ENCODE measurements at places on chromosomes 6 and 20.

- DNase-seq = no peak
Measured at GRCh38 chr6:29414588-29414987, at the start of gene OR12D1. Gene OR12D1, plus strand, starts transcription at chr6:29414928.

GRCh38 chr20:41137614-41138474 is 501 bp downstream of the PLCG1 start:
- no peak for DNase-seq

- no peak for DNase-seq
Measured at GRCh38 chr6:158268361-158269147, 43.7 kb upstream of the TULP4 start.

DNA sequence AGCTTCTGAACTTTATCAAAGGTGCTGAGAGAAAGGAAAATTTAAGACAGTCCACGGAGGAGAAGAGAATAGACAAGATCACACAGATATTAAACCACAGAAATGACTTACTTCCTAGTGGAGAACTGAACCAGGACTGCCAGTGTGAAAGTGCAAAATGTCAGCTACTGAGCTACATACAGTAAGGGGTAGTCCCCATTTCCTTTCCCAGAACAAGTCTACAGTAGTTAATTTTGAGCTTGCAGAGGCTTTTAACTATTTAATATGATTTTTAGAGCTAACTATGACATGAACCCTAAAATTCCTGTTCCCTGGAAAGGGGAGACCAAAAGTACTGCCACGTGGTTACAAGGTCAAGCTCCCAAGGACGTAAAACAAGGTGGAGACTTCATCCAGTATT is 45.1 kb downstream of the CEP85L start:
- DNase-seq = no peak

GRCh38 chr6:123016431-123017103 is 20.5 kb downstream of the CLVS2 start:
- no peak for DNase-seq

GRCh38 chr20:44762466-44763140 is 16.9 kb downstream of the KCNK15 start:
- DNase-seq = no peak

- DNase-seq = no peak
Measured at GRCh38 chr20:24672886-24673677, 203.7 kb downstream of the SYNDIG1 start.

- no peak for DNase-seq
Measured at GRCh38 chr20:50624351-50625016, 66.9 kb downstream of the RIPOR3 start.

GRCh38 chr20:44805979-44806620 is 4.2 kb downstream of the RIMS4 start:
- no peak for DNase-seq

DNA sequence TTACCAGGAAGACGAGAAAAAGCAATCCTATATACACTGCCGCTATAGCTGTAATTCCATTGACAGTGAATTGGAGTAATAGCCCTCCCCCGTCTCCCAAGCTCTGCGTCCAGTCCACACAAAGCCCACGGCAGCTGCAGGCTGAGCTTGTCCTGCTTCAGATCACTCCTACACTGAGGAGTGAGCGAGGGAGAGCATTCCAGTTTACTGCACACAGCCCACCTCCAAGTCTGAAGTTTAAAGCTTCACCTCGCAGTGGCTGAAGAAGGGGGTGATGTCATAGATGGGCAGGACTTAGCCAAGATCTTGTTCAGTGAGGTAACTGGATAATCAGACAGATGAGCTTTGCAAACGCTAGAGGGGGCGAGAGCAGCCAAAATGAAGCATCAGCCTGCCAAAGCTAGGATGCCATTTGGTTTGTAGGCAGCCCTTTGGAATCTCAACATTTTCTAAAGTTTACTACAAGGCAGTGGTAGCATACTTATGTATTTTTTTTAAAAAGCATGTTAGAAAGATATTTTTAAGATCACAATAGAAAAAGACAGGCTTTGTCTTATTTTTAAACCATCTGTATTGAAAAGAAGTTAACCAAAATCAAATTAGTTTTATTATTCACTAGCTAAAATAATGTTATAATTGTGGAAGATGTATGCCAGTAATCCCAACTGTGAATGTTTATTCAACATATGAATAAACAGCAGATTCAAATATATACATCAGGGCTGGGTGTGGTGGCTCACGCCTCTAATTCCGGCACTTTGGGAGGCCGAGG is at the start of gene FLRT3:
FLRT3 (minus strand) TSS at position 213 of the 772 bp plus-strand sequence. CDS start 10,106 bp downstream, outside the sequence.
- no peak for DNase-seq

DNA sequence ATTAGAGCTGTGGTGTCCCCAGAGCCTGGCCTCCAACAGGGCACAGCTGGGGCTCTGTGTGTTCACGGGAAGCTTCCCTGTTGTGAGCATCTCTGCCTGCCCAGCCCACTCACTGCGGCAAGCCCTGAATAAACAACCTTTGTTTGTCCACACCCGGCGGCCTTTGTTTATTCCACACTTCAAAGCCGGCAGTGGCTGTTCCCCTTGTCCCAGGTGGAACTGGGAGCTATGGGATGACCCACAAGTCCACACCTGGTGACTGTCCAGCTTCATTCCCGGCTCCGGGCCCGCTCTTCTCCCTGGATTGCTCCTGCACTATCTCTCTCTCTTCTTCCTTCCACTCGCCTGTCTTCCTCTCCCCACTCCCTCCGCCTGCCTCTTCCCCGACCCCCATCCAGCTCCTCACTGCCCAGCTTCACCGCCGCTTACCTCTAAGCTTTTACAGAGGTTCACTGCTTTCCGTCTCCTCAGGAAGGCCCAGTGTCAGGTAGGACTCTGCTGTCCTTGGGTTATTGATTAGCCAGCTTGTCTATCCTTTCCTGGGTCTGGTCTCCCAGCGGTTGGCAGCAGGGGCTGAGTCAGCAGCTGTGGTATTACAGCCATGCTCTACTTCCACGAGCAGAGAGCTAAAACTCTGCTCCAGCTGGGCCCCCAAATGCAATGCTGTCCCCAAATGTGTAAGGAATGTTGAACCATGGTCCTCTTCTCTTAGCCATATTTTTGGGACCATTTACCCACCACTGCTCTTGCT is 17.8 kb downstream of the DACT2 start:
- no peak for DNase-seq

DNA sequence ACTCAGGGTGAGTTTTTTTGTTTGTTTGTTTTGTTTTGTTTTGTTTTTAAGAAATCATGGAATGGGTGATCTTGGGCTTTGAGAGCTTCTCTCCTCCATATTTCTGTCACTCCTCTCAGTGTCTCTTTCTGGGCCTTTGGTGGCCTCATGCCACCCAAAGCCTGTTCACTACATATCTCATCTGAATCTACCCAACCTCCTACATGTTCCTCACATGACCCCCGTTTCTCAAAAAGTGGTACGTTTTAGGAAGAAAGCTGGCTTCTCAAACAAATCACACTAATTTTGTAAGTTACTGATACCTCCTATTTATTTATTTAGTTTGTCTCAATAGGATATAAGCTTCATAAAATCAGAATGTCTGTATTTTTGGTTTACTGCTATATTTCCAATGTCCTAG is 80.0 kb downstream of the SESN1 start:
- DNase-seq = no peak

DNA sequence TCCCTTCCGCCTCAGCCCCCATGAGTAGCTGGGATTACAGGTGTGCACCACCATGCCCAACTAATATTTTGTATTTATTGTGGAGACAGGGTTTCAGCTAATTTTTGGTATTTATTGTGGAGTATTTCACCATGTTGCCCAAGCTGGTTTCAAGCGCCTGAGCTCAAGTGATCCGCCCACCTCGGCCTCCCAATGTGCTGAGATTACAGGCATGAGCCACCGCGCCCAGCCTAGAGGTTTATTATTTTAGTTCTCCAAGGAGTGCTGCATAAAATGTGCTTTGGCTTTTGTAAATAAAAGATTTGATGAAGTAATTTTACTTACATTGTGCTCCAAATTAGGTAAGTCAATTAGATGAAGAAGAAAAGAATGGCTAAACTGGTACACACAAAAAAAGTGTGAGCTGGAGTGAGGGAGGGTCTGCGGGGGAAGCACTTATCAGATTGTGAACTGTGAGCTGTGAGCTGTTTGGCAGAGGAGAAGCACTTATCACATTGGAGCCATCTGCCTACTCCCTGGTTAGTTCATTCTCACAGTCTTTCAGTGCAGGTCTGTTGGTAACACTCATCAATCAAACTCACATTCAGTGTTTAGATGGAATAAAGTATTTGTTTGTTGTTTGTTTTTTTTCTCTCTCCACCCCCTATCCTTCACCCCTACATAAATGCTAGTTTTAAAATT is 398.0 kb downstream of the EPHA7 start:
- no peak for DNase-seq

GRCh38 chr6:4840169-4840568 is 64.0 kb downstream of the CDYL start:
- DNase-seq = no peak

DNA sequence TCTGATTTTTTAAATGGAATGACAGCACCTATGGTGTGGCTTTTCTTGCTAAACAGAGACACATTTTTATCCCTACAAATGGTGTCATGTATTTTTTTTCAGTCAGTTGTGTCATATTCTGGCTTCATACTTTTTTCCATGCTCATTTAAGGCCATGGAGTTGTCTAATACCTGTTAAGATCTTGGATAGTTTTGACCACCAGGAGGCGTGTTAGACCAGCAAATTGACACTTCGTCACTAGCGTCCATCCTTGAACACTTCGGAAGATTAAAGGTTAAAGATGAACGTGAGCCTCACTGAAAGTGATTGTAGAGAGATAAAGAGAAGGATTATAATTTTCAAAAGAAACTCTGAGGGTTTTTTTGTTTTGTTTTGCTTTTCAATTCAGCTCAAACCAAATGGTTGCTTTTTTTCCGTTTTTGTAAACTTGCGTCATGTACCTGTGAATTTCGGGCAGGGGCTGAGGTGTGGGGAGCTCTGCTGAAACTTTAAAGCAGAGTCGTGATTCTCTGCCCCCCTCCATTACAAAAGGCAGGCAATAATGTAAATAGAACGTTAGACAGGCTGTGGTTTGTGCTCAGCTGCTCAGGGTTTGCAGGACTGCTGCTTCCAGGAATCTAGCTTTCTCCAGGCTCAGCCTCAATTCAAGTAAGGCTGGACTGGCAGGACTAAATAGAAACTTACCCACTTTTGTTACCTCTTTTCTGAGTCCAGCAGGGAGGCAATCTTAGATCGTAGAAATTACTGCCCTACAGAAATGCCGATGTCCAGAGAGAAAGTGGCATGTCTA is 245.1 kb downstream of the FOXA2 start:
- no peak for DNase-seq

DNA sequence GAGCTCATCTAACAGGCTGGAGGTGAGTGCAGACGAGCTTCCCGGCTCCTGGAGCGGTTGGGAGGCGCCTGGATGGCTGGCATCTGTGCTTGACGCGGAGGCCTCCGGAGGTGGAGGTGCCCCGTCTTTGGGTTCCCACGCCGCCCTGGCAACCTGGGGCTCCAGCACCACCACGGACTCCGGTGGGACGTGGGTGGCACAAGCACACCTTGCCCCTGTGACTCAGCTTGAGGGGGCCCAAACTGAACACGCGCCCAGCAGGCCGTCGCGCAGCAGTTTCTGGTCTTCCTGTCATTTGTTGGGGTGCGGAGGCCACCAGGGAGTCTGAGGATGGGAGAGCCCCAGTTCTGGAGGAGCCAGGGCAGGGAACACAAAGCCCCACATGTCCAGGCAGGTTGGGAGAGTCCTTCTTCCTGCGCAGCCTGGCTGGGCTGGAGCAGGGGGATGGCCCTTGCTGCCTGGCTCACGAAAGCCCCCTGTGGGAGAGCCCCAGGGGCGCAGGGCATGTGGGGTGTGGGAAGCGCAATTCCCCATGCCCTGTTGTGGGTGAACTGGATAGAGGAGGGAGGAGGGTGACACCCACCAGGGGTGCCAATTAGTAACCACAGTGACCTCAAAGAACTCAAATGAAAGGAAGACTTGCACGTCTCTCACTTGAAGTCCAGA is 1378.6 kb upstream of the DEFB115 start:
- no peak for DNase-seq

DNA sequence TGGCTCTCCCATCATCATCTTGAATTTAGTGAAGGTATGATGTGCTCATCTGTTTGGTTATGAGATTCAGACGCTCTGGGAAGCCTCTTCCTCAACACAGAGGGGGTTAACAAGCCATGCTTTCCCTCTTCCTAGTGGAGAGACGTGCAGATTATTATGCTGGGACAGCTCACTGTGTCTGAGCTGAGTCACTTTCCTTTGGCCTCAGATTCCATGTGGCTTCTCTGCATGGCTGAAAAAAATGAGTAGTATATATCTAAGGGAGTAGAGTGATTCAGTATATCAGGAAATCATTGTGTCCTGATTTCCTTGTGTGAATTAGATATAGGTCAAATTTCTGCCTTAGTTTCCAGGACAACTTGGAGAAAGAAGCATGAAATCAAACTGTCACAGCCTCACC is 52.6 kb downstream of the FIG4 start:
- no peak for DNase-seq

DNA sequence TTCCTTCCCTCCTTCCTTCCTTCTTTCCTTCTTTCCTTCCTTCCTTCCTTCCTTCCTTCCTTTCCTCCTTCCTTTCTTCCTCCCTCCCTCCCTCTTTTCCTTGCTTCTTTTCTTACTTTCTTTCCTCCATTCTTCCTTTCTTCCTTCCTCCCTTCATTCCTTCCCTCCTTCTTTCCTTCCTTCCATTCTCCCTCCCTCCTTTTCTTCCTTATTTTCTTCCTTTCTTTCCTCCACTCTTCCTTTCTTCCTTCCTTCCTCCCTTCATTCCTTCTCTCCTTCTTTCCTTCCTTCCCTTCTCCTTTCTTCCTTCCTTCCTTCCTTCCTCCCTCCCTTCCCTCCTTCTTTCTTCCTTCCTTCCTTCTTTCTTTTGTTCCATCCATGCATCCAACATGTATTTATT is 35.1 kb upstream of the EDN3 start:
- no peak for DNase-seq

DNA sequence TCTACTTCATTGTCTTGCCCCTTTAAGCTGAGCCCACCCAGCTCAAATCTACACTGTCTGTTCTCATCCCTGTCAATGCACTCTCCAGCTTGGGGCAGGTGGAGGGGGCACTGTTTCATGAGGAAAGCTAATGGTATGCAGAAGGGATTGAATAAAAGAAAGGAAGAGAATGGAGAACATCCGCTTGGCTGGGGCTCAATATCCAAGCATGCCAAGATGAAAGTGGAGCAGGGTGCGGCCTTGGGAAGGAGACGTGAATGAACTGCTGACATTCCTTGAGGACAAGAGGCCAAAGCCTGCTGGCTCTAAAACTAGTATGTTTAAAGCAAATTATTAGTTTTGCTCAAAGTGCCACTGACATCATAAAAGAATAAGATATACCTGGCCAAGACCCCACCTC is 24.2 kb downstream of the AKAP12 start:
- DNase-seq = no peak

GRCh38 chr6:170021579-170021978 is 269.3 kb downstream of the DLL1 start:
- DNase-seq = no peak

- DNase-seq = no peak
Measured at GRCh38 chr6:140252099-140252498, 877.7 kb upstream of the CITED2 start.

All from stimulated activated CD4-positive, alpha-beta T cell treated with anti-CD3 and anti-CD28 coated beads, Interleukin-12 subunit alpha, Interleukin-12 subunit beta, amount 100 ng/mL, for 24 hours (primary cell).